Stimulated activated CD8-positive, alpha-beta memory T cell treated with anti-CD3 and anti-CD28 coated beads, Interleukin-4, amount 100 ng/mL, for 4 hours (primary cell): ENCODE measurements at places on chromosomes 6 and 20.

DNA sequence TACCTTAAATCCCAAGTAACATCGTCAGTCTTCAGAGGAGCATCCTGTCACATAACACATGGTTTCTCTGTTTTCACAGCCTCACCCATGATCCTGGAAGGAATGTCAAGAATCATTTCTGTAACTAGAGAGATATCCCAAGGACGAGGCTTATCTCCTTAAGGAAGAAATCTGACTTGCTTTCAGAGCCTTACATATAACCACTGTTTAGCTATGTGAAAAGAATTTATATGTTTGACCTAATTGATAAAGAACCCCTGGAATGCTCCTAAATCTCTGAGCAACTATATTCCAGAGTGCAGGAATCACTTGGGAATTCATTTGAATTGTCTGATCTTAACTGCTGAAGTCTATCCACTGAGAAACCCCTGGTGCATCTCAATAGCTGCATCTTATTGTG, 243.1 kb downstream of the ALDH8A1 start:
- no peak for DNase-seq

GRCh38 chr6:97014595-97014994, 90.1 kb downstream of the KLHL32 start:
- DNase-seq, result no peak

DNA sequence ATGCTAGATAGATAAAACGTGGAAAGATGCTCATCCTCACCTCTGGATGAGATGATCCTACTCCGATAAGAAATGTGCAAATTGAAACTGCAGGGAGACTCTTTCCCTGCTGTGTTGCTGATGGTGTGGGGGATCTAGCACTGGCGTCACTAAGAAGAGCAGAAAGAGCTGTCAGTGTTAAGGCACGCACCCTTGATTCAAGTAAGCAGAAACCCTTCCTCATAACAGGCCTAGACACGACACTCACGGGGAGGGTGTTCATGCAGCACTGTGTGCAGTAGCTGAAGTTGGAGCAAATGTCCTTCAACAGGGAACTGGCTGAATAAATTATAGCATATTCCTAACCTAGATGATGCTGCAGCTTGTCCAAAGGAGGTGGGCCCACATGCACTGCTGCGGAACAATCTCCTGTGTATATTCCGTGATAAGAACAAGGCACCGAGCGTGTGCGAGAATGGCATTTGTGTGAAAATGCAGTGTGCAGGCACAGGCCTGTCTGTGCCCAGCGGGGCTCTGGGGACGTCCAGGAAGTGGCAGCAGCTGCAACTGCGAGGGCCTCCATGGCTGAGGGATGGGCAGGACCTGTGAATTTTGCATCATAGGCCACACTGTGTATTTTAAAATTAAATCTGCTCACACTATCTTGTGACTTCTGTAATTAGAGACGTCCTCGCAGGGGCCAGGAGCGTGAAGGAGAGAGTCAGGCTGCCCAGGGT, 64.0 kb downstream of the TCP11 start:
- no peak for DNase-seq

- no peak for DNase-seq
These were observed 43.3 kb downstream of the VAPB start for GRCh38 chr20:58432186-58432954.

- no peak for DNase-seq
These were observed 39.2 kb downstream of the LIN28B start for GRCh38 chr6:104995989-104996617.

DNA sequence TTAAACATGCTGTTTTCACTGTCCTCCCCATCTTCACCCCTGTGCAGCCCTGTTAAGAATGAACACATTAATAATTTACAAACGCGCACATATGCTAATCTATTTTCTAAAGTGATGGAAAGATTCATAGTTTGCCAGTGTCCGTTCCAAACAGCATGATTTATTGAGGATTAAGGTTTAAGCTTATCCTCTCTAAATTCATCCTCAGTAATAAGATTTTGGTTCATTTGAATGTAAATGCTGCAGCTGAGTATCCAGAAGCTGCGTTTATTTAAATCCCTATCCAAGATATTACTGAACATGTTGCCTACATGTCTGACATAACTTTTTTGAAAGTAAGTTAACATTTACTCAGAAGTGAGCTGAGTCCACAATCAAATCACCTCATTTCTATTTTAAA, 42.8 kb upstream of the FAM135A start:
- DNase-seq, result no peak

GRCh38 chr6:167688123-167688522, 138.6 kb upstream of the AFDN start:
- no peak for DNase-seq

GRCh38 chr20:7406671-7407070, 533.6 kb downstream of the HAO1 start:
- DNase-seq, result no peak

DNA sequence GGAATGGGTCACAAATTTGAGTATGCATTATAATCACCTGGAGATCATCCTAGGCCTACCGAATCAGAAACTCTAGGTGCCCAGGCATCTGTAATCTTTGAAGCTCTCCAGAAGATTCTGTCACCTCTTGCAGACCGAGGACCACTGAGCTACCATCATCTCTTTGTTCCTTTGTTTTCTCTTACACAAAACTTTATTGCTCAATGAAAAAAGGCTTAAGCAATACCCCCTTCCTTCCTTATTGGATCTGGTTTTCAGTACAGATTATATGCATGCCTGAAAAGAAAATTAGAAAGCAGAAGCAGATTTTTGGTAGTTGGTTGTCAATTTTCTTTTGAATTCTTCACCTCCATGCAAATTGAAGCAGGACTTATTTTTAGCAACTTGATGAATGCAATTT, 31.3 kb downstream of the STX11 start:
- DNase-seq, result no peak

DNA sequence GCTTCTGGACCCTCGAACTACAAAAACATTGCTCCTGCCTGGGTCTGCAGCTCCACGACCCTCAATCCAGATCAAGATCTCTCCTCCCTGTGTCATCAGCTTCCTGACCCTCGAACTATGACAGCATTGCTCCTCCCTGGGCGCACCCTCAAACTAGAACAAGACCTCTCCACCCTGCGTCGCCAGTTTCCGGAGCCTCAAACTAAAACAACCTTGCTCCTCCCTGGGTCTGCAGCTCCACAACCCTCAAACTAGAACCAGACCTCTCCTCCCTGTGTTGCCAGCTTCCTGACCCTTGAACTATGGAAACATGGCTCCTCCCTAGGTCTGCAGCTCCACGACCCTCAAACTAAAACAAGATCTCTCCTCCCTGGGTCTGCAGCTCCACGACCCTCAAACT, 339.7 kb upstream of the SULF2 start:
- no peak for DNase-seq

GRCh38 chr6:134959603-134960002, 9.7 kb upstream of the ALDH8A1 start:
- DNase-seq, result no peak

DNA sequence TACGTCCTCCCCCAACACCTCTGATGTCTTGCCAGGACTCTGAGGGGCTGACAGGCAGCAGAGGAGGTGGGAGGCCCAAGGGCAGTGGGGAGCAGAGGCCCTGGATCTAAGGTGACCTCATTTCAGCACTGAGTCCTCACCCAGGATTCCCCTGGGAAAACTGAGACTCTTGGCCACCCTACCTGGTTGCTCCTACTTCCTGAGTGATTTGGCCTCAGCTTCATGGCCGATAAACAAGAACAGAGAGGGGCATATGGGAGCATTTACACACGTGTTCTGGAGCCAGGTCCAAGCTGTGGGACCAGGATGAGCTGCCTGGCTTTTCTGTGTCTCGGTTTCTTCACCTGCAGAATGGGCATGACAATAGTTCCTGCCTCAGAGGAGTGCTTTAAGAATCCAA, 133.8 kb downstream of the ANKRD60 start:
- no peak for DNase-seq
